ENCODE measurements at places on chromosomes 3 and 15.

GRCh38 chr3:125121246-125122010, 65.6 kb upstream of the HEG1 start:
- DNase-seq, result no peak

DNA sequence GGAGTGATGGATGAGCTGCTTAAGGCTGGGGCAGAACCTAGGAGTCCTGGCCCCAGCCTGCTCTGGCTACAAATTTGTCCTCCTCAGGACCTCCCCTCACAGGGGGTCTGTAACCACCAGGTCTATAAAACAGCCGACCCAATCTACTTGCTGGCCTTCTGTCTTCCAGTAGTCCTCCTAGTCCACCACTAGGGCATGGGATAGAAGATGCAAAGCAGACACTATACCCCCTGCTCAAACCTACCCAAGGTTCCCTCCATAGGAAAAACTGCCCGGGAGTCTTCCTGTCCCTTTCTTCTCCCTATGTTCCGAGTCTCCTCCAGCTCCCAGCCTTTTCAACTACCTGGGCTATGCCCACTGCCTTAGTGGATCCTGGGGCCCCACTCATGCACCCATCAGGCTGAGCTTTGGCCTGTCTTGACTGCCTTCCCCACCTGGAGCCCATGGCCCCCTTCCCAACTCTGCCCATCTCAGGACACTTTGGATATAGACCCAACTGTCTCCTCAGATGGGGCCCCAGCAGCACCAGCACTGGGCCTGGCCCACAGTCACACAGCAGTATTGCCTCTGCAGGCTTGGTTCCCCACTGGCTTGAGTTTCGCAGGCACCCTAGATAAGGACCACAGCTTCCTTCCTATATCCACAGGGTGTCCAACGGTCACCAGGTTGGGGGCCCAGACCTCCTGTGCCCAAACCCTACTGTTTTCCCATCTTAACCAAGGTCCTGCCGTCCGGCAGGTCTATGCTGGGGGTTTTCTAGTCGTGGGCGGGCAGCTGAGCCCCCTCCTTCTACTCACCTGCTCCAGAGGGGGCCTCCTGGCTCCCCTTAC, 1.1 kb downstream of the HYAL3 start:
- no peak for DNase-seq

DNA sequence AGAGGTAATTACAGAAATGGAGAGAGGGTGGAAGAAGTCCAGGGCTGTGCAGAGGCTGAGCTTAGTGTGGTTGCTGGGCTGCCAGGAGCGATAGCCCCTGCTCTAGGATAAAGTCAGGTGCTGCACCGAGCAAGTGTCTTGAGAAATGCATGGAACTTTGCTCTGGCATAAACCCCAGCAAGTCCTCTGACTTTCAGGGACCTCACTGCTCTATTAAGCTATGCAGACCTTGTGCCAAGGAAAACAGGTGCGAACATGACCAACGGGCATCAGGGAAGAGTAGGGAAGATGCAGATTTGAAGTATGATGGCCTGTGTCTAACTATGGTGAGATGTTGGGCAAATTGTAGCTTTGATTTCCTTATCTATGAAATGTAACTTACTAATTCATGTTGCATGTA, 416.8 kb downstream of the NR2F2 start:
- no peak for DNase-seq

DNA sequence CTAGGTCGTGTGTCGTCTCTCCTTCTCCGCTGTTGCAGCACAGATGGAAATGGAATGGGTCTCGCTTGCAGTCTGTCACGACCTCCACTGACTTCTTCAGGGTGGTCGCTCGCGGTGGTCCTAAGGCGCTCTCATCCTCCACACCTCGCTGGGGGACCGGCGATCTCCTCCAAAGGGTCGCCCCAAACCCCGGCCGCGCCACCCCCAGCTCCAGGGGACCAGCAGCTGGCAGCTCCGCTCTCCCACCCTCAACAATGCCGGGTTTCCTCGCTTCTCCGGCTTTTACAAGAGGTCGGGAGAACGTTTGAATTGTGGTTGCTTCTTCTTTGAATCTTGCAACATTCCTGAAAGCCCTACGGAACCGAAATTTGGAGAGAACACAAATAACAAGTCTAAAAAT, 25.9 kb downstream of the SERP1 start:
- DNase-seq, result no peak

GRCh38 chr3:53161450-53161819, 426 bp downstream of the PRKCD start:
- DNase-seq, result no peak

Data from iPS DF 6.9 (cell line).